Glutamatergic neuron (in vitro differentiated cells): ENCODE measurements at places on chromosomes 5 and 9. TPM values are rescaled to one million over a fixed set of nuclear protein-coding genes. Genes with fewer than 3 reads are reported as not detected.

GRCh38 chr9:107620801-107621200 lies 131.2 kb upstream of the KLF4 start:
- peaks cover 5% of the 10 kb centered on the region for H3K27me3 ChIP-seq
- no peaks in the 10 kb centered on the region for H3K36me3 ChIP-seq
- no peaks in the 10 kb centered on the region for H3K4me1 ChIP-seq

- H3K4me1 ChIP-seq = peaks cover 2% of the 10 kb centered on the region
- H3K27me3 ChIP-seq = no peaks in the 10 kb centered on the region
- H3K4me3 ChIP-seq = no peak overlapping the region
- H3K27ac ChIP-seq = no peak overlapping the region
- DNase-seq = no peak
These were observed 661.0 kb downstream of the DTWD2 start for GRCh38 chr5:118327389-118327788.

DNA sequence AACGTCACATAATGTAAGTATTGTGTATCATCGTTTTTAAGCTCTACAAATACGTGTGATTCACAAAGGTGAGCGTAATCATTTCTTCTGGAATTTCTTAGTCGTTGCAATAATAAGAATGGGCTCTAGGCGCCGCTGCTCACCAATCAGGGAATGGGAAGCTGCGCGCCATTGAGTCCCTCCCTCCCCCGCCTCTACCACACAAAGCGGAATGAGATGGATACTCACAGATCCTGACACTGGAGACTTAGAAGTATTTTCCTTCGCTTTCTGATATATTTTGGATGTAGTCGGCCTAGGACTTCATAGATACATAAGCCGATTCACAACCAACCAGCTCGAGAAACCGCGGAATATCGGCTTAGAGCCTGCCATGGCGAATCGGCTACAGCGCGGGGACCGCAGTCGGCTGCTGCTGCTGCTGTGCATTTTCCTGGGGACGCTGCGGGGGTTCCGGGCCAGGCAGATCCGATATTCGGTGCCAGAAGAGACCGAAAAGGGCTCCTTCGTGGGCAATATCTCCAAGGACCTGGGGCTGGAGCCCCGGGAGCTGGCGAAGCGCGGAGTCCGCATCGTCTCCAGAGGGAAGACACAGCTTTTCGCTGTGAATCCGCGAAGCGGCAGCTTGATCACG lies at the start of gene PCDHGA11:
PCDHGA11 (plus strand) TSS at position 197 of the 634 bp plus-strand sequence; CDS start at position 374, 177 bp downstream.
- peaks cover 23% of the 10 kb centered on the region for H3K27me3 ChIP-seq
- H3K4me3 ChIP-seq = peak within 1 kb of the TSS; percentile 70
- H3K36me3 ChIP-seq = peaks cover 79% of the 10 kb centered on the region
- DNase-seq = no peak

DNA sequence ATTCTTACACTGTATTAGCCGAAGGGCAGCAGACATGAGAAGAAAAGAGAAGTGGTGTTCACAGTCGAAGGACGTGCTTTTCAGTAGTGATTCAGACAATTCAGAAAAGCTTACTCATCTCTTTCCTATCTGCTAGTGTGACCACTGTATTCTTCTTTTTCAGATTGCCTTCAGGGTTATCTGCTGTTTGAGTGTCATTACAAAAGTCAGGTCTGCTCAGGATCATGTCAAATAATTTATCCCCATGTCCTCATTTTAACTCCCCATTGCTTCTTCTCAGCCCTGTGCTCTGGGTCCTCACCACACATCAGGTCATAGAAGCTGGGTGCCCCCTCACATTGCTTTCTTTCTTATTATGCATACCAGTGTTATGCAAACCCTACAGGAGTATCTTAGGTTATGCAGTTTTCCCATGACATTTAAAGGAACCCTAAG lies 394.0 kb downstream of the CETN3 start:
- no peak overlapping the region for H3K4me3 ChIP-seq
- DNase-seq = no peak
- no peaks in the 10 kb centered on the region for H3K4me1 ChIP-seq
- H3K27ac ChIP-seq = no peak overlapping the region

- no peak overlapping the region for H3K27ac ChIP-seq
- peaks cover 3% of the 10 kb centered on the region for H3K27me3 ChIP-seq
- peaks cover 46% of the 10 kb centered on the region for H3K4me1 ChIP-seq
- H3K36me3 ChIP-seq = no peaks in the 10 kb centered on the region
These were observed 82.4 kb downstream of the RAPGEF1 start for GRCh38 chr9:131657456-131657855.

DNA sequence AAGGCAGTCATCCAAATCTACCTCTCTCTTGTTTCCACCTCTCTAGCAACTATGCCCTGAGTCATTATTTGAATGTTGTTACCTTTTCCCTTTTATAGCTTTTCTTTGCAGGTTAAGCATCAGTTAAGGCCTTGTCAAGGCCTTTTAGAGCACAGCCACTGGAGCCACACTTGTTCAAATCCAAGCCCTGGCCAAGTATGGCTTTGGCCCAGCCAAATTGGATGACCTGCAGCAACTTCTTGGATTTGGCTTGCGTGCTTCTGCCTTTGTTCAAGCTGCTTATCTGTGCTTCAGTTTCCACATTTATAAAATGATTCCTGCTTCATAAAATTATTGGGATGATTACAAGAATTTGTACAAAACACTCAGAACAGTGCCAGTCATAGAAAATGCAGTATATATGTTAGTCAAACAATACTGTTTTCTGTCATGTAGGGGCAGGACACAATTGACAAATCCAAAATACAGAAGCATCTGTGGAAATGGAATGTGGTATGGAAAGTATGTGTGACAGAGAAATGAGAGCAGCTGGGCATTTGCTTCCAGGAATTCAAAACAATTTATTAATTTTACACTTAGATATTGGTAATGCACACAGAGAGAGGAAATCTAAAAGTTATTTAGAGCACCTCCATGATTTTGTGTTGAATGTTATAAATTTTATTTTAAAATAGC lies 17.9 kb upstream of the RLN1 start:
- H3K27me3 ChIP-seq = peaks cover 1% of the 10 kb centered on the region
- H3K4me1 ChIP-seq = peaks cover 4% of the 10 kb centered on the region
- DNase-seq = no peak
- no peak overlapping the region for H3K4me3 ChIP-seq

- peaks cover 4% of the 10 kb centered on the region for H3K4me1 ChIP-seq
- H3K4me3 ChIP-seq = no peak overlapping the region
- no peaks in the 10 kb centered on the region for H3K36me3 ChIP-seq
- H3K27ac ChIP-seq = no peak overlapping the region
- no peak for DNase-seq
- H3K27me3 ChIP-seq = no peaks in the 10 kb centered on the region
These were observed 30.9 kb downstream of the NR4A3 start for GRCh38 chr9:99852617-99853016.

CEL gene
- total RNA-seq = 3.8 TPM

PCDHB12 gene
- total RNA-seq = 14.4 TPM
